Fibroblast of lung (primary cell): ENCODE measurements at places on chromosomes 3 and 15.

DNA sequence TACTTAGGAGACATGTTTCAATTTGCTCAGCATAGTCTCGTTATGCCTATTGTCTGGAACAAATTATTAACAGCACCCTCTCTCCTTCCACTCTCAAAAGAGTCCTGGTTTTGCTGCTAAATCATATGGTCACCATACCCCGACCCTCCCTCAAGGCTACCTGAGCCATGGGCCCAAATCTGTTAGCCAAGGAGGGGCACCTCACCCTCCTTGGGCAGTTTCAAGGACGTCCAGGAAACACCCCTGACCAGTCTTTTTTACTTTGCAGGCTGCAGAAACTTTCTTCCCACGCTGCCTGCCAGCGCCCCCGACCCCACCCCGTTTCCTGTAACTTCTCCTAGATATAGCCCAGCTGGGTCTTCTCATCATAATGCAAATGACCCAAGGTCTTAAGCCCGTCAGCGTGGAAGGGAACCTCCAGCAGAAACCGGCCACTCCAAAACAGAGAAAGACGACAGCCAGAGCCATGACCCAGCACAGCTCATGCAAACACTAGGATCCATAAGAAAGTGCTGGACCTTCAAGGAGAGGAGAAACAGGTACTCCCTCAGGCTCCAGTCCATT lies 62.3 kb downstream of the ADCY5 start:
- no peak for DNase-seq

DNA sequence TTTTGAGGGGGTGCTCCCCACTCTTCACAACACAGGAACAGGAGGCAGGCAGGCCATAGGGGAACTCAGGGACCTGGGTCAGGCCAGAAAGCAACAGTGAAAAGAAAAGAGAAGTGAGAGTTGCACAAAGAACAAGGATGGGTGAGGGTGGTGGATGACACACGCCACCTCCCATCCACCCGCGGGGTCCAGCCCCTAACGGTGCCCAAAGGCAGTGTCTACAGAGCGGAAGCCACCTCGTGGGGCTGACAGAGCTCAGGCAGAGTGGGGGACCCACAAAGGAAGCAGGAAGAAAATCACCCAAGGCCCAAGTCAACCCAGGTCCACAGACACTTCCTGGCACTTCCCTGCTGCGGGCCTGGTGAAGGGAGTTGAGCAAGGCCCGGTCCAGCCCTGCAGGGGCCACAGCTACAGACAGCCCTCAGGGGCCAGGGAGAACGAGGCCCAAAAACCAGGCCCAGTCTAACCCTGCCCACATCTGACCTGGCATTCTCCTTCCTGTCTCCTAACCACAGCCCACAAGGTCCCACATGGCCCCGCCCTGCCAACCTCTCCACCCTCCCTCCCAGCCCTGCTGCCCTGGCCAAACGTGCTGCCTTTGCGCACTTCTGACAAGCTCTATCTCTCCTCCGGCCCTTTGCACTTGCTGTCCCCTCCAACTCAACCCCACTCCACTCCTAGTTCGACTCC lies 5.9 kb downstream of the NUP210 start:
- no peak for DNase-seq

GRCh38 chr3:197953325-197953724 lies 3.3 kb downstream of the RPL35A start:
- DNase-seq, result no peak

GRCh38 chr3:45253316-45253715 lies 27.2 kb upstream of the TMEM158 start:
- DNase-seq, result peak; percentile 70

DNA sequence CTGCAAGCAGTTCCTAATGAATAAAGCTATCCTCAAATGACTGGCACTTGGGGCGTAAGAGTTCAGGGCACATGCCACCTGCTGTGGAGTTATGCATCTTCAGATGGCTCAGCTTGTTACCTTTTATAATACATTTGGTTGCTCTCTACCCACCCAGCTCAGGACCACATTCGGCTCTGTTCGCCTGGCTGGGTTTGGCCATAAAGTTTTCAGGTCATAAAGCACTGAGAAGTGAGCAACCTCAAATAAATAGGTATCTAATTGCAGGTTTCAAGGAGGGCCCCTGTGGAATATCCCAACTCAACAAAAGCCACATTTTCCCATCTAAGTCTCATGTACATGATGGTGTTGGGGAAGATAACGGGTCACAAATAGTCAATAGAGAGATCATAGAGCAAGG lies 727.3 kb downstream of the GRM7 start:
- DNase-seq, result no peak

GRCh38 chr3:11467875-11468274 lies 175.8 kb downstream of the VGLL4 start:
- no peak for DNase-seq

DNA sequence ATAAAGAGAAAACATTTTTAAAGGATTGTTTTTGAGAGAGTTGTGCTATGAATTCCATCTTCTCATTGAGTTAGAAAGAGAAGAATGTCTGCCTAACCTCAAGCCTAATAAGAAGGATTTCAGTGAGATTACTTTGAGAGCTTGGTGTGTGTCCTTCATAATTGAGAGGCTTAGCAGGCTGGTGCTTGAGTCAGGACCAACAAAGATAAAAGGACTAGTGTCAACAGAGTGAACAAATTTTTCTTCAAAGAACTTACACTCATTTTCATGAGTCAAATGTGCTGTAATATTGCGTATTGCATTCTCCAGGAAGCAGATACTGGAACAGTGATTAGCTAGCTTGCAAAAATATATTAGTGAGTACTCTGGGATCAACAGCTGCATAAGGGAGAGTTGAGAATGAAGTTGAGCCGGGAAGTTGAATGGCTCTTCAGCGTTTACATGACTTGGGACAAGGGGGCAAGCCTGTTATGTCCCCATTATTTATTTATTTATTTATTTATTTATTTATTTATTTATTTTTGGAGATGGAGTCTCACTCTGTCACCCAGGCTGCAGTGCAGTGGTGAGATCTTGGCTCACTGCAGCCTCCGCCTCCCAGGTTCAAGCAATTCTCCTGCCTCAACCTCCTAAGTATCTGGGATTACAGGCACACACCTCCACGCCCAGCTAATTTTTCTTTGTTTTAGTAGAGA lies 37.5 kb upstream of the SLITRK3 start:
- no peak for DNase-seq

GRCh38 chr15:56243163-56244037 lies at the start of gene RFX7:
RFX7 (minus strand) TSS chr15:56243879; CDS start chr15:56243285, 594 bp downstream.
- DNase-seq, result peak; percentile 74

- no peak for DNase-seq
These were observed 21.4 kb upstream of the SPPL2A start for GRCh38 chr15:50786871-50787270.

DNA sequence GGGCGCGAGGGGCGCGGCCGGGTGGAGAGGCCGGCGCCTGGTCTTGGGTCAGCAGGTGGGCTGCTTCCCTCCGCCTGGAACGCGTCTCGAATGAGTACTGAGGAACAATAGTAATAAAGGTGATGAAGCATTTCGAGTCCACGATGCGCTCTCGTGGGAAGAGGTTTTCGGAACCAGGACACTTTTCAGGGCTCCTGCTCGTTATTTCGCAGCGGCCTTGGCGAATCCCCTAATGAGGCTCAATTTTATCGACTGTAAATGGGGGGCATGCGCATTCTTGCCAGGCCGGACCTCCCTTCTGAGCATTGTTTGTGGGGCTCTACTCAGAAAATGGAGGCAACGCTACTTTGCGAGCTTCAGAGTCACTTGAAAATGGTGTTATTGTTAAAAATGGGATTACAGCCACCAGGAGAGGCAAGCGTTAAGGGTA lies 1.2 kb downstream of the NR2C2 start:
- DNase-seq, result no peak

GRCh38 chr3:16350597-16351318 lies 85.7 kb downstream of the OXNAD1 start:
- no peak for DNase-seq
